NCI-H526 (cell line): ENCODE measurements at places on chromosomes 2 and 18.

GRCh38 chr2:178927173-178927572, 120.0 kb upstream of the TTN start:
- no peak for DNase-seq

DNA sequence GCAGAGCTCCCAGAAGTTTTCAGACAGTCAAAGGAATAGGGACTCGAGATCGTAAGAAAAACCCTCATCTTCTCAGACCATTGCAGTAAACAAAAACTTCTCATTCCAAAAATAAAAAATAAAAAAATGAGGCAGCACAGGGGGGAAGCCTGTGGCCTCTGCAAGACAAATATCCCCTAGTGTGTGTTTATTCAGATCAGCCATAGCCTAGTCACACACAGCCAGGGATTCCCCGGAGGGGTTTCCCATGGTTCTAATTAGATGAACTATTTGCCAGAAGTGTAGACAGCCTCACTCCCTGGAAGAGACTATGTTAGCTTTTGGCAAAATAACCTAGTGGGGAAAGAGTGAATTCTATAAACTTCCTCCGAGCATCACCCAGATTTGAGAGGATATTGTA, 122.9 kb upstream of the KLF7 start:
- DNase-seq, result peak; percentile 72

- DNase-seq, result peak; percentile 96
Observed at GRCh38 chr2:236745420-236746210, 176.0 kb downstream of the ACKR3 start.

DNA sequence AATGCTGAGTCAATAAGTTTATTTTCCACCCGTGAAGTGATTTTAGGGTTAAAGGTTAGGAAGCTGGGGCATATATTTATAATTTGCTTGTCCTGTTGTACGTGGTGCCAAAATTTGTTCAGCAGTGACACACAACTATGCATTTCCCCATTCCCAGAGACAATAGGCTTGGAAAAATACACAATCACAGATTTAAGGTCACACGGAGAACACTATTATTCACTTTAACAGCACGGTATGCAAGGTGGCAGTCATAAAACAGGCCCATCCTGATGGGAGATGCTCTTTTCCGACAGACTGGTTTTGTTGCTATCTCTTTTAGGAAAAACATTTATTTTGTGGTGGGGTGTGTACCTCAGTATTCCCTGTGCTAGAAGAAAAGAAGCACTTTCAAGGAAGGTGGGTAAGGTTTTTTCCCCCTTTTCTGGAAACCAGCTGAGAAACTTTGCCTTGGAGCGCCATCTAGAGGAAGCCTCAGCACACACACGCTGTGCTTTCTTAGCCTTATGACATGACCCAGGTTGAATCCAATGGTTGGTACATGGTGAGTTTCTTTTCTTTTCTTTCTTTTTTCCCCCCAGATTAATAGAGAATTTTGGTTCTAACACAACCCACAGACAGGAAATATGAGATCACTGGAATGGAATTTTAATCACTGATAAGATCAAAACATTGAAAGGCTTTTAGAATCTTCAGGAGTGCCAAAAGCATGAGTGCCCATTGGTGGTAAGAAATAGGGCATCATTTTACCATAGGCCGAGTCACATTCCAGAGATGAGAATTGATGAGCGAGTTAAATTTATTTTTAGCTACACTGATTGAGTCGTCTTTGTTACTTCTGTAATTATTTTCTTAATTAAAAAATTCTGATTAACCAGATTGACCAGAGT, 332.1 kb downstream of the AGPS start:
- DNase-seq, result peak; percentile 18

GRCh38 chr2:185374878-185375277, 363.7 kb upstream of the FSIP2 start:
- no peak for DNase-seq

DNA sequence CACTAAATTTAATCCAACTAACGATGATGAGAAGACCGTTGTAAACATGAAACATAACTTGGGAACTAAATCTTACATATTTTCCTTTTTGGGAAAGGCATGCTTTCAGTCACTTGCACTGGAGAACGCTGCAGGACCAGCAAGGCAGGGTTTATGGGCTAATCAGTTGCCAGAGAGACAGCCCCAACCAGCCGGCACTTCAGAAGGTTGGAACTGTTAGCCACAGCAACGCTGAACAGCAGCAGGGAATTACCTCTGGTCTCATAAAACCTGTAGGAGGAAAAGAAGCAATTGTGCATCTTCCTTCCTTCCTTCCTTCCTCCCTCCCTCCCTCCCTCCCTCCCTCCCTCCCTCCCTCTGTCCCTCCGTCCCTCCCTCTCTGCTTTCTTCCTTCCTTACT, 33.9 kb upstream of the SIX2 start:
- no peak for DNase-seq

DNA sequence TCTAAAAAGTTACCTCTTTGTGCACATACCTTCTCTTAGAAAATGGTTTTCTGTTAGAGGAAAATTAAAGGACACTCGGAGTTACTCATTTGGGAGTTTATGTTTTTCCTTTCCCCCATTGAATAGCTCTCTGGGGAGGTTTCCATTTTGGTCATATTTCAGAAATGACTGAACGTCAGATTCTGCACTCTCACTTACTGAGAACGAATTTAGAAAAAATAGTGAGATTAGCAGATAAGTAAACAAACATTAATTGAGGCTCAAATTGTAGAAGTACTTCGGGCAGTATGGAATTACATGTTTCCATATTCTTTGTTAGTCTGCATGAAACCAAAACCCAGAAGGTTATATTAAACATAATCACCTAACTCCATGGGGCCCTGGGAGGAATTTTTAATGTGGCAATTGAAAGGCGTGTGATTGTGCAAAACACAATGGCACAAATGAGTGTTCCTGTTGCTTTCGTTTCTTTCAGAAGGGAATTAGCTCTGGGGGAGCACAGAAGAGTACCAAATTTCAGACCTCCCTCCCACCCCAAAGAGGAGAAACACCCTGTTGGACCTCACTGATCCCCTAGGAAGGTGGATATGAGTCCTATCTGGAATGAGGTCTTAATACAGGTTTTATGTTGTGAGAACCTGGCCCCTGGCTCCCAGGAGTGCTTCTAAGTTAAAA, 212.3 kb downstream of the BCL2 start:
- no peak for DNase-seq

- no peak for DNase-seq
Observed at GRCh38 chr18:75131381-75132000, 77.4 kb downstream of the PTGR3 start.

- no peak for DNase-seq
Observed at GRCh38 chr18:69935319-69936190, 12.1 kb downstream of the CD226 start.

DNA sequence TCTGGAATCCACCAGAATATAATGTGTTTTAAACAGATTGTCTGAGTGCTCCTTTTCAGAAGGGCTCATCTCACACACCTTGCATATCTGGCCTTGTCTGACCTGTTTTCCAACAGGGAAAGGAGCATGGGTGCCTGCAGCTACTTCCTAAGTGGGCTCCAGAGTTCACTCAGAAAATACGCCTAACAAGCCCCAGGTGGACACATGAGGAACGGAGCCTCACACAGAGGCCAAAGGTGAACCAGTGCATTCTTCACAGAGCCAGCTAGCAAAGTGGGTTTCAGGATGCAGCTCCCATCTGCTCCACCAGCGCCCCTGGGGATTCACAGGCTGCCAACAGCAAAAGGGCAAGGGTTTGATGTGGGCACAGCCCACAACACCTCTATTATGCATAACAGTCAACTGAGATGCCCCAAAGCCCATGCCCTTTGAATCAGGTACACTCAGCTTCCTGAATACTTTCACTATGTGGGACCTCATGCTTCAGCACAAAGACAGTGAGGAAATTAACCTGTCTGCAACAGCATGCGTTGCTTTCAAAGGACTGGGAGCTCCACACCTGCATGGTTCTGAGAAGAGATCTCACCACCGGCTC, 86.6 kb downstream of the CCBE1 start:
- no peak for DNase-seq

- DNase-seq, result no peak
Observed at GRCh38 chr2:231342061-231342711, 53.3 kb upstream of the B3GNT7 start.

DNA sequence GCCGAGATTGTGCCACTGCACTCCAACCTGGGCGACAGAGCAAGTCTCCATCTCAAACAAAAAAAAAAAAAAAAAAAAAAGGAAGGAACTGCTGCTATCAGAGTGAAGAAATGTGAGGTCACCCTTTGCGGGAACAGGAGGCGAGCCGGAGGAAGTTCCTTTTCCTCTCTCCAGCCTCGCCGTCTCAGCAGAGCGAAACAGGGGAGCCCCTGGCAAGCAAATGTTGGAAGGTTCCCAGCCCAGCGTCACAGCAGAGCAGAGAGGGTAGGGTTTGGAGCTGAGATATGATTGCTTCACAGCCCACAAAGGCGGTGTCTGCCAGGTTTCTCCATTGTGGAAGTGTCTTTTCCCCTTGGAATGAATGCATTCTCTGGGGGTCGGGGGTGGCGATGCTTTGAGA, 28.5 kb downstream of the SLC20A1 start:
- no peak for DNase-seq

DNA sequence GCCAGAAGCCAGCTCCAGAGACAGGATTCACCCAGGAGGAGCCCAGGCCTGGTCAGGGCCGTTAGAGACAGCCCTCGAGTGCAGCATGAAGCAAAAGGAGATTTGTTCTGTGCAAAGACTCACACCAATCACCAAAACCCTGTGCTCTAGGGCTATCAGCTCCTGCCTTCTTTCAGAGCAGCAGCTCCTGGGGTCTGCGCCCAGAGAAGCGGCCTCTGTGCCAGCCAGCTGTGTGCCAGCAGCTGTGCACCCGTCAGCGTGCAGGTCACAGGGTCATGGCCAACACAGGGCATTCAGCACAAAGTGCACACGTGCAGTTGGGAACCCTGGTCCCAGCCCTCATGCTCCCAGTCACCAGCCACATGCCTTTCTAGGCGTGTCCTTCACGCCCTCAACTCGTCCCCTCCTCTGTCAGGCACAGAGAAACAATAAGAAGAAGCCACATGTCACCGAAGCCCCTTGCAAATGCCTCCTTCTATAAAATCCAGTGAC, 49.3 kb downstream of the ZNF516 start:
- DNase-seq, result no peak

GRCh38 chr2:73009177-73009839, 62.2 kb downstream of the SFXN5 start:
- DNase-seq, result no peak

GRCh38 chr2:7392076-7392787, 475.0 kb downstream of the RNF144A start:
- no peak for DNase-seq

DNA sequence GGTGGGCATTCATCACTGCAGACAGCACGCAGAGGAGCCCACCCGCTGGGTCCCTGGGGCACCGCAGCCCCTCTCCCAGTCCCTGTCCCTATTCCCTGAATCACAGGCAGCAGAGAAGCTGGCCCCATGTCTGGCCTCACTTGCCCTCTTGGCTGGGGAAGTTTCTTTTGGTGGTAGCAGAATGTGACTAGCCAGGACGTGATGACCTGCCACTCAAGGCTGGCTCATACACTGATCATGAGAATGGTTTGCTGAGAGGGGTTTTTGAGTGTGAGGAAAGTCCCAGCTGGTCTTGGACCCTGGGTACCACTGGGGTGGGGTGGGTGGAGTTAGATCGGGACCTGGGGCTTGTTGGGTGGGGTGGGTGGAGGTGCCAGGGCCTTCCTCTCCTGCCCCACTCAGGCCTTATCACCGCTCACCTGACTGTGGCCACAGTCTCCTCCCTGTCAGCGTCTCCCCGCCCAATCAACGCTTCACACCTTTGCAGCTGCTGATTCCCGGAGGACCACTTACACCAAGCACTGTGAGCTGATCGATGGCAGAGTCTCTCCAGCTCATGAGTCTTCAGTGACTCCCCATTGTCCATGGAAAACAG, 28.9 kb upstream of the FOSL2 start:
- DNase-seq, result no peak

GRCh38 chr2:22253171-22253570, 1129.4 kb downstream of the TDRD15 start:
- no peak for DNase-seq

GRCh38 chr2:8965216-8965969, 38.1 kb downstream of the MBOAT2 start:
- DNase-seq, result no peak

GRCh38 chr2:51213826-51214225, 181.9 kb upstream of the NRXN1 start:
- no peak for DNase-seq

- DNase-seq, result no peak
Observed at GRCh38 chr2:162298669-162299335, 19.7 kb downstream of the IFIH1 start.

DNA sequence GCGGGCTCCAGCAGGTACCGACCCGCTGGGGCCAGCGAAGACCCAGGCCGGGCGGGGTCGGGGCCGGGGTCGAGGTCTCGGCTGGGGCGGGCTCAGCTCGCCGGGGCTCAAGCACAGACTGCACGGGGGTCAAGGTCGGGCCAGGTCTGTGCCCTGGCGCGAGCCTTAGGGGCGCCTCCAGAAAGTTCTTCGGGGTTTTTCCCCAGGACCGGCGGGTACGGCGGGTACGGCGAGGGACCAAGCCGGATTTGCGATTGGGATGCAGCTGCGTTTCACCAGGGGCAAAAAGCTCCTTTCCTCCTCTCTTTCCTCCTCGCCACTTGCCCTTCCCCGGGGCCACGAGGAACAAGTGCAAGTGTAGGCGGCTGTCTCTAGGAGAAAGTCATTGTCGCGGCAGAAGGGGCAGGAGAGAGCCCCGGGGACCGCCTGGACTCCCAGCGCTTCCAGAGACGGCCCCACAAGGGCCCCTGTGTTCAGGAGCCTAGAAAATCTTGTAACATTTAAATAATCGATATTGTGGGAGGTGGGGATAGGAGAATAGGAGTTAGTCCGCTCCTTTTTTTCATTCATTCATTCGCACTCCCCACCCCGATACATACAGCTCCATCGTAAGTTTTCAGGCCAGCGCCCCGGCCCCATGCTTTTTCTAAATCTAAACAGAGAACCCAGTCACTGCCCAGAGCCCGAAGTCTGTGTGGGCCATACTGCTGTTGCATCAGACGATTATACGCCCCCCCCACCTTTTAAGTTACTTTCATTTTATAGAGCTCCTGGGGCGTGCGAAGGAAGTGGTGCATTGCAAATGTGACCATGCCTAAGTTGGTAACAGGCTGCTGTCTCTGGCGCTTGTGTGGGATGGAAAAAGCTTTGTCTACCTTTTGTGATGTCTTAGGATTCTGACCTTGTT, 679 bp downstream of the PMAIP1 start:
- peak; percentile 75 for DNase-seq

- DNase-seq, result no peak
Observed at GRCh38 chr2:204982303-204982702, 437.0 kb downstream of the PARD3B start.
